Neural crest cell (in vitro differentiated cells): ENCODE measurements at places on chromosomes 13 and 19.

GRCh38 chr13:76380446-76381065 is 505.6 kb downstream of the KCTD12 start:
- DNase-seq, result no peak

- no peak for DNase-seq
These were observed 617.2 kb upstream of the GPC6 start for GRCh38 chr13:92609376-92609775.

DNA sequence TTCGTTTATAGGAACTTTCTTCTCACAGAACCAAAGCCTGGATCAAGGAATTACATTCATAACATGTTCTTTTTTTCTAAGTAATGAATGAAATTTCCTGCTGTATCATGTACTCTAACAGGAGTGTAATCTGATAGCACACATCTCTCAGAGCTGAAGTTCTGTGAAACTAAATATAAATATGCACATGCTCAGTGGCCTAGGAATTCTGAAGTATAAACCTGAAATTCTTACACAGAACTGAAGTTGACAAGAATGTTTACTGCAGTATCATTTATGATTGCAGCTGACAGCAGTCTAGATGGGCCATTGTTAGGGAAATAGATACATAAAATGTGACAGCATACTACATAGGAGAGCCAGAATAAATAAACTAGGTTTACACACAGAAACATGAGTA is 54.5 kb downstream of the USP12 start:
- DNase-seq, result no peak

- DNase-seq, result peak; percentile 36
These were observed 349.1 kb downstream of the LIG4 start for GRCh38 chr13:107866032-107866940.
